ENCODE measurements at places on chromosomes 11 and 22.

DNA sequence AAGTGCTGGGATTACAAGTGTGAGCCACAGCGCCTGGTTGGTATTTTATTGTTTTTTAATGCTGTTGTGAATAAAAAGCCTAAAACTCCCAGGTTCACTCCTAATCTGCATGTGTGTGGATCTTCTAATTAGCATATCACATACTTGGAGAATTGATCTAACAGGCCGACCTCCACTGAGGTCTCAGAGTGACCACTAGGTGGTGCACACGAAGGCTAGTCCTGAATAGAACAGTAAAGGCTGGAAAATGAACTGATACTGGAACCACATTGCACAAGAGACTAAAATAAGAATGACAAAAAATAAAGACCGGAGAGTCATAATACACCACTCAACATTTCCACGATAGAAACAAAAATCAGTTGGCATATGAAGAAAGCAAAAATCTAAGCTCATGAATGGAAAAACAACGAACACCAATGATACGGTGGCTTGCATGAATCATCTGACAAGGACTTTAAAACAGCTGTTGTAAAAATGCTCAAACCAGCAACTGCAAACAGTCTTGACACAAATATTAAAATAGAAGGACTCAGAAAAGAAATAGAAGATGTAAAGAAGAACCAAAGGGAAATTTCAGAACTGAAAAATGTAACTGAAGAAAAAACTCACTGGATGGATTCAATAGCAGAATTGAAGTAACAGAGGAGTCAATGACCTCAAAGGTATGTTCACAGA lies 19.2 kb downstream of the PIM3 start:
- DNase-seq: peak; percentile 58

DNA sequence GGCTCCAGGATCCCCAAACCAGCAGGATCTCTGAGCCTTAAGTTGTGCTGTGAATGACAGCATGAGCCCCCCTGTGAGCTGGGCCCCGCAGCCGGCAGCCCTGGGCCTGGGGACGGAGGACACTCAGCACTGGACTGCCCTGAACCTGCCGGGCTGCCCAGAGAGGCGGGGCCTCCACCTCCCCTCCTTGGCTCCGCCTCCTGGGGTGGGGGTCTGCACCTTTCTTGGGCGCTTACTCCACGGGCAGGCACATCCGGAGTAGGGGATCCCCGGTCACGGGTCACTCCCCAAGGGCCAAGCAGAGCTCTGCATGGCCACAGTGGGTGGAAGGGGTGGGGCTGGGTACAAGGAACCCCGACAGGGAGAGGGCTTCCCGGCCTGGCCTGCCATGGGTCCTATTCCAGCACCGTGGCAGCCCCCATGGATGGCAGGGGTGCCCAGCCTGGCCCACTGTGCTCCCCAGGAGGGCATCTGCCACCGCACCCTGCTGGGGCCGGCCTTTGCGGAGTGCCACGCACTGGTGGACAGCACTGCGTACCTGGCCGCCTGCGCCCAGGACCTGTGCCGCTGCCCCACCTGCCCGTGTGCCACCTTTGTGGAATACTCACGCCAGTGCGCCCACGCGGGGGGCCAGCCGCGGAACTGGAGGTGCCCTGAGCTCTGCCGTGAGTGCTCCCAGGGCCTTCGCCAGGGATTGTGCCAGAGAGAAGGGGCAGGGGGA lies 5.4 kb downstream of the MUC5B start:
- no peak for DNase-seq

DNA sequence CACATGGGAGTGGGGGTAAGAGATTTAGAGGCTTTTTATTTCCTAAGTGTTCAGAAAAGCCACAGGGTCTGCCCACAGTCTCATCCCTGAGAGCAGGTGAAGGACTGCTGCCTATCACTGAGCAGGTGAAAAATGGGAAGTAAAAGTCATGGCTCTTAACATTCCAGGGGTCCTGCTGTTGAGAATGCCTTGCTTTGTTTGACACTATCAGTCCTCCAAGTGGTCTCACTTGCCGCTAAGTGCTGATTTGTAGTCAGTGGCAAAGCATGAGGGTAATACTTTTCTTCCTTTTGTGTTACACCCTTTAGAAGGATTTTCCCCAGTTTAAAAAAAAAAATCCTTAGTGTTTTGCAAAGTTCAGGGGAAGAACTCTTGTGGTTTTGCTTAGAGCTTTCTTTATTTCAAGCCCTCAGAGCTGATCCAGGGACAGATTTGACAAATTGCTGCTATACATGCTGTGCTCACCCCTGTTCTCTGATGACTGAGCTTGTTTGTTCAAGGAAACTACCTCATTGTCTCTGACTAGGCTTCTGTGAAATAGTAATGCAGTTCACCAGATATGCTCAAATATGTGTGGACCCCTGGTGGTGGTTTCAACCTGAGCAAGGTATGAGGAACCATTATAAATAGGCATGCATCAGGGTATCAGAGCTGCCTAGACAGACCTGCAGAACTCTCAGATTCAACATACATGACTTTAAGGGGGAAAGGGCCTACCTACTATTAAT lies 141.0 kb downstream of the ARHGAP42 start:
- no peak for DNase-seq

DNA sequence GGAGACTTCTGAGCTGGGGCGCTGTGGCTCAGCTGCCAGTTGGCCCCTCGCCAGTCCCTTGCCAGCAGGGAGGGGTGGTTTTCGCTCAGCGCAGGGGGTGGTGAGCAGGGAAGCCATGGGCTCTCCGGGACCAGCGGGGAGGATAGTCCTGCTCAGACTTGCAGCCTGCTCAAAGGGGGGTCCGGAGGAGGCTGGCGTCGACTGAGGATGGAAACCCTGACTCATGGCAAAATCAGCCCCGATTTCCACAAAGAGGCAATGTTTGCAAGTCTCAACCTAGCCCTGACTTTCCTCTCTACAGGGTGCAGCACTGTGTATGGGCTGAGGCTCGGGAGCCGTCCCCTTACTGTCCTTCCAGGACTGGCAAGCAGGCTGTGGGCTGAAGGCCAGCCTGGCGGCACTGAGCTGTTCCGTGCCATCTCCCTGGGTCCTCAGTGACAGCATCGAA lies 35.1 kb downstream of the FBLN1 start:
- DNase-seq: no peak

GRCh38 chr11:77592727-77593126 lies 3.0 kb downstream of the AQP11 start:
- no peak for DNase-seq

DNA sequence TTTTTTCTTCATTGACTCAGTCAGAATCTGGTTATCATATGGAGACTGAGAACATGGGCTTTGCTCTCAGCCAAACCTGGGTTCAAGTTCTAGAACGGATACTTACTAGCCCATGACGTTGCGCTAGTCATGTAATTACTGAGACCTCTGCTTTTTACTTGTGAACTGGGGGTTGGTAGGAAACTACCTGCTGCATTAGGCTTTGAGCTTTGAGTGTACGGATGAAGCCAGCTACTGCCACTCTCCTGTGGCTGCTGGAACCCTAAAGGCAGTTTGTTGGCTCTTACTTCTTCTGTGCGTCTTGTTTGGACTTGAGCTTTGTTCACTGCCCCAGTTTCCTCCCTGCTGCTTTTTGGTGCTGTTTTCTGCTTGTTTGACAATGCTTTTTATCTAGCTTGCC lies 18.1 kb downstream of the PPP6R2 start:
- no peak for DNase-seq

DNA sequence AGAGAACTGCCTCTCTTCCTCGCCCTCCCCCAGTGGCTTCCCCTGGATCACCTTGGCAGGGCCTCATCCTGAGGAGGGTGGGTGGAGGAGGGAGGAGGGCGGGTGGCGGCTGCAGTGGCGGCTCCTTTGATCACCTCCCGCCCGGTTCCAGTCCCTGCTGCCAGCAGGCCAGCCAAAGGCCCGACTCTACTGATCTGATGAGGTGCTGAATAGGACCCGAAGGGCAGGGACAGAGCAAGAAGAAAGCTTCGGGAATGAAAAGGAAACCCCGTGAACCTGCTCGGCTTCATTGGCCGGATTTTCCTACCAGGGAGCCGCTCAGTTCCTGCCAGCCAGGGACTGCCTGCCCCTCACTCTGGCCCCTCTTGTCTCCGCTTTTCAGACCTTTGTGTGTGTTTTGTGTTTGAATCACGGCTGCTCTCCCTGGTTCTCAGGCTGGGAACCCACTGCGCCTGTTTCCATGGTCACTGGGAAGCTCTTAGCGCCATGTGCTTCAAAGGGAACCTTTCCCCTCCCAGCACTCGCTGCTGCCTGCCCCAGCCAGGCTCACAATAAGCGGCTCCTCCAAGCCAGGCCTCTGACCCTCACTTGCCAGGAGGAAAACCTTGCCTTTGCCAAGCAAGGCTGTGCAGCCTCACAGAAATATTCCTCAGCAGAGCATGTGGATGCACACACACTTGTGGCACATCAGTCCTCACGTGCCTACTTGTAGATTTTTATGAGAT lies 56.8 kb downstream of the C22orf31 start:
- DNase-seq: no peak

DNA sequence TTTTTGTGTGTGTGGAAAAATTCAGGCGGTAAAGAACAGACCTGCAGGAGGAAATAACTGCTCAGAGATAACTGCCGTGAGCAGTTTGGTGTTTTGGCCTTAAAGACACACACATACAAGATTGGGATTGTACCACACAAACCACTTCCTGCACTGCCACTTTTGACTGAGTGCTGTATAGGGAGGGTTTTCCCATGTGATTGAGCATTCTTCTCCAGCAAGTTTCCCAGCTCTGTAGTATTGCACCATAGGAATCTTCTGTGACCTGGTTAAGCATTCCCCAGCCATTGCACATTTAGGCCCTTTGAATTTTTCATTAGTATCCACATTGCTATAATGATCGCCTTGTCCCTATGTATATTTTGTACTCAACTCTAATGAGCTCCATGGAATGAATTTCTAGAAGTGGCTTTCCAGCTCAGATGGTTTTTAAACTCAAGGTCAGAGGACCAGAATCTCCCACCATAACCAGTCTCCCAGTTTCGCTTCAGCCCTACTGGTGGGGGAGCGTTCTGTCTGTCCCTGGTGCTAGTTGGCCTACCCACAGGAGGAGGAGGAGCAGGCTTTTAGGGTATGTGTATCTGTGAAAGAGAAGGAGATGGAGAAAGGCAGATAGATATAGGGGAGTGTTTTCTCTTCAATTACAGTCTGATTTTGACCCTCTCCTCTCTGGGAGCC lies 9.3 kb downstream of the CD82 start:
- DNase-seq: no peak

DNA sequence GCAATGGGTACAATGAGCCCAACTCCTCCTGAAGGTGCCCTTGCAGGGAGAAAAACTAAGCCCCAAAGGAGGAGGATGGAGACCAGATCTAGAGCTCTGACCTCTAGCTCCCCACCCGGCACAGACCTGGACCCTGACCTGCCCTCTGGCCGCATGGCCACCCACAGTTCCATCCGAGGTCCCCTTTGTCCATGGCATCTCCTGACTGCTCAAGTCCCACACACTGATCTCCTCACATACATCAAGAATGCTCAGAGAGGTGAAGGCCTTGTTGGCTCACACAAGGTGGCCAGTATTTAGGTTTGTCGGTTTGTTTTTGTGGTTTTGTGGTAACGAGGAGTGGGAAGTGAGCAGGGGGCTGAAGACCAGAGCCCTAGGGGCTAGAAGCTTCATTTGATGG lies 423.5 kb upstream of the B3GAT1 start:
- DNase-seq: no peak

GRCh38 chr22:29065468-29066190 lies 4.0 kb upstream of the C22orf31 start:
- no peak for DNase-seq

Data from hematopoietic multipotent progenitor cell treated with erythropoietin and hydrocortisone succinate and interleukin-3 and kit ligand, for 15 days (in vitro differentiated cells).